ENCODE measurements at places on chromosomes 12 and 14. TPM values are rescaled to one million over a fixed set of nuclear protein-coding genes. Genes with fewer than 3 reads are reported as not detected.

The CD4 gene
- total RNA-seq: 324 TPM

DNA sequence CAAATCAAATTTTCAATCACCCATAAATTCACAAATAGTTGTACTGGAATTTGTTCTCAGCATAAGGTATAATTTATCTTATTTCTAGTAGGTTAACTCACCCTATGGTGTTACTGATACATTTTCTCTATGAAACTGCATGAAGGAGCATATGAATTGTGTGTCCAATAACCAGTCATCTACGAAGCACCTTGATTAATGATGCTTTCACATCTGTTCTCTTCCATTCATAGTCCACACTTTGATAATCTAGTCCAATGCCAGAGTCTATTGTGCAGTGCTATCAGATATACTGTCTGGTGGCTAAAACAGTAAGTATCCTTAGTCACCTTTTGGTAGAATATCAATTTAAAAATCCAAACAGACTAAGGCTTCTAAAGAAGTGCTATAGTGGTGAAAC lies 876.0 kb downstream of the RPS29 start:
- no peaks in the 10 kb centered on the region for H3K27me3 ChIP-seq
- no peak for DNase-seq
- H3K4me3 ChIP-seq: no peak overlapping the region
- no peaks in the 10 kb centered on the region for H3K4me1 ChIP-seq

- peaks cover 21% of the 10 kb centered on the region for H3K4me1 ChIP-seq
- no peak overlapping the region for H3K27ac ChIP-seq
- H3K36me3 ChIP-seq: peaks cover 65% of the 10 kb centered on the region
- no peak overlapping the region for H3K4me3 ChIP-seq
Observed at GRCh38 chr12:45737638-45738037, 8.1 kb downstream of the ARID2 start.

DNA sequence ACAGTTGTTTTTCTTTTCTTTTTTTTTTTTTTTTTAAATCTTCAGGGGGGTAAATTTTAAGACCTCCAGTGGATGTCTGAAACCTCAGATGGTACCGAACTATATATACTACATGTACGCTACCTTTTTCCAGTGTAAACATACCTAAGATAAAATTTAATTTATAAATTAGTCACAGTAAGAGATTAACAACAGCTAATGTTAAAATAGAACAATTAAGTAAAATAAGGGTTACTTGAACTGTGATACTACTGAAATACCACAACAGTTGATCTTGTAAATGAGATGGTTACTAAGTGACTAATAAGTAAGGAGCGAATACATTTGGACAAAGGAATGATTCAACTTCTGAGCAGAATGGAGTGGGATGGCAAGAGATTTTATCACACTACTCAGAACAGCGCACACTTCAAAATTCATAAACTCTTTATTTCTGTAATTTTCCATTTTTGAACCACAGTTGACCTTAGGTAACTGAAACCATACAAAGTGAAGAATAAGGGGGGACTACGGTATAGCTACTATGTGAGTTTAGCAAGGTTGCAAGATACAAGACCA lies 80.5 kb upstream of the PCED1B start:
- no peak overlapping the region for H3K27ac ChIP-seq
- H3K27me3 ChIP-seq: peaks cover 8% of the 10 kb centered on the region
- H3K4me1 ChIP-seq: no peaks in the 10 kb centered on the region
- DNase-seq: no peak
- H3K4me3 ChIP-seq: no peak overlapping the region

DNA sequence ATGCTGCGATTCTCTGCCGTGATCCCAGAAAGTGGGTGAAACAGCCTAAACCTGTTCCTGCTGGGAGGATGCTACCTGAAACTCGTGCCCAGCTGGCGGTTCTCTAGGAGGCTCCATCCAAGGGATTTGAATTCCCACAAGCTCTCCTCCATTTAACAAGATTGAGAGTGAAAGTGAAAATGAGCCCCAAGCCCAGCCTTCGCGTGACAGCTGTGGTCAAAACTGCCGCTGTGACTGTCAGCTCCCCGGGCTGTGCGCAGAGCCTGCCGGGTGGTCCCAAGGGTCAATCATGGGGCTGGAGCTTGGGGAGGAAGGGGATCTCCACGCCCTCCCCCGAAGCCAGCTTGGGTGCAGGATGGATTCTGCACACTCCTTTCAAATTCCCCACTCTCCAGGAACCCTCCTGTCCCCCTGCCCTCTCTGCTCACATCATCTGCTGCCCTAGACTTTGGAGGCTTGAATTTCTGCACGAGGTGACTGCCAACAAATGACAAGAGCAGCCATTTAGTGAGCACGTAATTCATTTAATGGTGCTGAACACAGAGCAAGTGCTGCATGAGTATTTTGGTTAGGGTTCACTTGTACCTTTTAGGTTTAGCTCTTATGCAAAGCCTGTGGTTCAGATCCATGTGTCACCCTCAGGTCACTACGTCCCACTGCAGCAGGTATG lies 5.3 kb downstream of the ASB2 start:
- DNase-seq: peak; percentile 84
- peak overlapping the region; percentile 94 for H3K27ac ChIP-seq
- peak overlapping the region; percentile 80 for H3K4me3 ChIP-seq
- peaks cover 48% of the 10 kb centered on the region for H3K36me3 ChIP-seq

- H3K27ac ChIP-seq: no peak overlapping the region
- no peak for DNase-seq
- no peak overlapping the region for H3K4me3 ChIP-seq
- H3K36me3 ChIP-seq: no peaks in the 10 kb centered on the region
- no peaks in the 10 kb centered on the region for H3K4me1 ChIP-seq
Observed at GRCh38 chr14:104248203-104249055, 110.0 kb downstream of the KIF26A start.

DNA sequence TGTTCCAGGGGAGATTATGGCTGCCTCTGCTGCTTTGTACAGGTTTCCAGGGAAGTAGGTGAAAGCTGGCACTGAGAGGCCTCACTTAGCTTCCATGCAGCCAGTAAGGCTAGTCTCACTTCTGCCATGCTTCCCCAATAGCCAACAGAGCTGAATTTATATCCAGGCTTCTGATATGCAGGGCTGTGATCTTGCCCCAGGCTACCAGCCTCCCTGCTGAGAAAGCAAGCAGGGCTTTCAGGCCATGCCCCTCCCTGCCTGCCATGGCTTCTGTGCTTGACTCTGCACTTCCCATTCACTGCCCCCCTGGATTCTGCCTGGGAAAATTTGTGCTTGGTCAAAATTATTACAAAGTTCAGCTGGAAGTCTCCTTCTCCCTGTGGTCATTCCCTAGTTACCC lies 302.1 kb upstream of the FBXO33 start:
- DNase-seq: no peak
- H3K36me3 ChIP-seq: no peaks in the 10 kb centered on the region
- H3K27me3 ChIP-seq: no peaks in the 10 kb centered on the region

Measured in activated CD4-positive, alpha-beta memory T cell treated with anti-CD3 and anti-CD28 coated beads, Interleukin-2, amount 10 ng/mL, durations not matched to agents 7 days and 5 days (primary cell).